Breast epithelium (tissue), 4 donors: ENCODE measurements at places on chromosomes 11 and 22.

- DNase-seq, result no peak
Observed at GRCh38 chr11:66338276-66339161, 2.3 kb upstream of the RIN1 start.

DNA sequence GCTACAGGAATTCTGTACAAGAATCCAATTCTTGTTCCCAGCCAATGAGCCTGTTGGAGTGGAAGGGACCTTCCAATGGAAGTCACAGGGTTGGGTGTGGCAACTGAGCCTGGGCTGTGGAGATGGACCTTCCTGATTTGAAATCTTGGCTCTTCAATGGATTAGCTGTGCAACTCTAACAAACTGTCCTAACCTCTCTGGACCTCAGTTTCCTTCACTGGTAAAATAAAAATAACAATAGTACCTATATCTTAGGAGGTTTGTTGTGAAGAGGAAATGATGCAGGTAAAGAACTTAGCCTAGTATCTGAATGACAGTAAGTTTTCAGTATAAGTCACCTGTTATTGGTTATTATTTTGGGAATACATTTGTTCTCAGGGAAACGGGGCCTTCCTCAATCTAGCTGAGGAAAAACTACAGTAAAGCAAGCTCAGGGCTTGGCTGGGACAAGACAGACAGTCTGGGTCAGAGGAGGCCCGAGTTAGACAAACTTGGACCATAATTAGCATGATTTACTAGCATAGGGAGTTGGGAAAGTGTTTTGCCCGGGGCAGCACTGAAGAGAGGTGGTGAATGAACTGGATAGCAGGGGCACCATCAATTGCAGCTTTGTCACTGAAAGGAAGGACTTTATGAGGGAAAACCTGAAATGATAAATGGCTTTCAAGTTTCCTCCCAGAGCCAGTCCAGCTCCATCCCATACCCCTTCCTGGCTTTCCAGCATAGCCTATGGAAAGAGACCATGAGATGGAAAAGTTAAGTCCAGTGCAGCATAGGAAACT lies 13.7 kb downstream of the ELF5 start:
- DNase-seq, result no peak

DNA sequence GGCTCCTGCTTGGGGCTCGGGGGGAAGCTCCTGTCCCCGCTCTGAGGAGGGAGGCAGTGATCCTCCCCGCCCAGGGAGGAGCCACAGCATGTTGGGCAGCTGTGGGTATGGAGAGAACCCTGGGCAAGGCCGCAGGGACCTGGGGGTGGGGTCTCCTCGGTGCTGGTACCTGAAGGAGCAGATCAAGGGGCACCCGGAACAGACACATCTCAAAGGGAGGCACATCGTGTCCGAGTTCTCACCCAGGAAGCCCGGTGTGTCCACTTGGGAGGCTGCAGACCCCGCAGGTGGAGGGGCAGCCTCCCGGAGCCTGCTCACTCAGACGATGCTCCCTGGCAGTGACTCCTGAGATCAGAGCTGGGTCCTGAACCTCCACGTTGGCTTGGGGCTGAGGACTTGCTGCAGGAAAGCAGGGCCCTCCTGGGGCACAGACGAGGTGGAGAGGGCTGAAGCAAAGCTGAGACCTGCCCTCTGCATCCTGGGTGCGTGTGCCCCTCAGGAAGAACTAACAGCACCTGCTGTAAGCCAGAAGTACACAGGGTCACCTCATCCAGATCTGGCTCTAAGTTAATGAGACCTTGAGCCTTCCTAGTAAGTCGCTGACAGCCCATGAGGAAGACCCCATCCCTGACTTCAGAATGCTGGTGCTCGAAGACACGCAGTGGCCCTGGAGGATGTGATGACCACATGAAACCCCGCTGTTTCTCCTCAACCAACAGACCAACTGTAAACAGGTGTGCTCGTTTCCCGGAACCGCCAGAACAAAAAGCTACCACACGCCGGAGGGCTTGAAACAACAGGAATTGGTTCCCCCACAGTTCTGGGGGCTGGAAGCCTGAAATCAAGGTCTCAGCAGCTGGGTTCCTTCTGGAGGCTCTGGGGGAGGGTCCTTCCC lies 5.9 kb upstream of the OSBPL5 start:
- DNase-seq, result no peak

GRCh38 chr11:103892603-103893002 lies 143.8 kb upstream of the DDI1 start:
- no peak for DNase-seq

DNA sequence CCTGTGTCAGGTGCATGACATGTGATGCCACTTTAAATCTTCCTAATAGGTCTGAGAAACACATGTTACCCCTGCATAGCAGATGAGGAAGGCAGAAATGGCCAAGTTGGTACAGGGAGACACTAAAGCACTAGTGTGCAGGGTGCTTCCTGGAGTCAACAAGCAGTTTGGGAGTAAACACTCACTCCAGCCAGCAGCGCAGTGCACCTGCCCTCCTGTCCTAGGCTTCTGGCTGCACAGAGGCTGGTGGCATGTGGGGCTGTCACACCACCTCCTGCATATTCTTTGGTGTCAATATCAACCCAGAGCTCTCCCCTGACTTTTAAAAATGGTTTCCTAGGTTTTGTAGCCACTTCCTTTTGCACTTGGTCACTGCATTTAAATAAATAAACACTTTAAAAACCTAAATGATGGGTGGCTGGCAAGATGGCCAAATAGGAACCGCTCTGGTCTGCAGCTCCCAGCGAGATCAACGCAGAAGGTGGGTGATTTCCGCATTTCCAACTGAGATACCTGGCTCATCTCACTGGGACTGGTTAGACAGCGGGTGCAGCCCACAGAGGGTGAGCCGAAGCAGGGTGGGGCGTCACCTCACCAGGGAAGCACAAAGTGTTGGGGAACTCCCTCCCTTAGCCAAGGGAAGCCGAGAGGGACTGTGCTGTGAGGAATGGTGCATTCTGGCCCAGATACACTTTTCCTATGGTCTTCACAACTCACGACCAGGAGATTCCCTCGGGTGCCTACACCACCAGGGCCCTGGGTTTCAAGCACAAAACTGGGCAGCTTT lies 33.5 kb downstream of the GAB4 start:
- DNase-seq, result no peak

DNA sequence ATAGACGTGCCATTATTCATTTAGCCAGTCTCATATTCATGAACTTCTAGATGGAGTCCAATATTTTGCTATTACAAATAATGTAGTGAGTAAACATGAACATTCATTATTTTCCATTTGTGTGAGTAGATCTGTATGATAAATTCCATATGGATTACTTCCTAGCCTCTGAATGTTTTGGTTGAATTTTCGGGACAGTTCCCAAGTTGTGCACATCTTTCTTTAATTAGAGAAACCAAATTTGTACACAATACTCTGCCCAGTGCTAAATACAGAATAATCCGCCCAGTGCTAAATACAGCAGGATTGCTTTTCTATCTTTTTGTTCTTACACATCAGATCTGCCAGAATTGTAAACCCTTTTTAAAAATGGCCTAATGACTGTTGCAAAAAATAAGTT lies 17.1 kb upstream of the APLP2 start:
- DNase-seq, result no peak

DNA sequence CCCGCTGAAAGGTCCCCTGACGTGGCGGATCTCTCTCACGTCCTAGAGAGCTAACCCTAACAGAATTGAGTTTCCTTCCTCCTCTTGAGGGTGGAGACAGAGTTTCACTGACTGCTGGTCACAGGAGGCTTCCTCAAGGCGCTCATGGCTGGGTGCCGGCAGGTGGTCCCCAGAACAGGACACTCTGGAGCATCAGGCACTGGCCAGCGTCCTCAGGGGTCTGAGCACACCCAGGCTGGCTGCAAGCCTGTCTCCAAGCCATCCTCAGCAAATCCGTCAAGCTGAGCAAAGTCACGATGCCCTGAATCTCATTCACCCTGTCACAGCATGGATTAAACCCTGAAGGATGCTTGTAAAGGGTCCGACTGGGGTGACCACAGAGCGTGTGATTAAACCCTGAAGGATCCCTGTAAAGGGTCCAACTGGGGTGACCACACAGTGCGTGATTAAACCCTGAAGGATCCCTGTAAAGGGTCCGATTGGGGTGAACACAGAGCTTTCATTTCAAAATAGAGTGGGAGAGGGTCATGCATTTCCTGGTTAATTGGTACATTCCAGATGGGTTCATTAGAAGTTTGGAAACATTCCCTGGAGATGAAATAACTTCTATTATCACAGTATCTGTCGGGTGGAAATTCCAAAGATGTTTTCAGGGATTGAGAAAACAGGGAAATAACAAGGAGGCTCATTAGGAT lies 473.0 kb downstream of the BRD1 start:
- no peak for DNase-seq

DNA sequence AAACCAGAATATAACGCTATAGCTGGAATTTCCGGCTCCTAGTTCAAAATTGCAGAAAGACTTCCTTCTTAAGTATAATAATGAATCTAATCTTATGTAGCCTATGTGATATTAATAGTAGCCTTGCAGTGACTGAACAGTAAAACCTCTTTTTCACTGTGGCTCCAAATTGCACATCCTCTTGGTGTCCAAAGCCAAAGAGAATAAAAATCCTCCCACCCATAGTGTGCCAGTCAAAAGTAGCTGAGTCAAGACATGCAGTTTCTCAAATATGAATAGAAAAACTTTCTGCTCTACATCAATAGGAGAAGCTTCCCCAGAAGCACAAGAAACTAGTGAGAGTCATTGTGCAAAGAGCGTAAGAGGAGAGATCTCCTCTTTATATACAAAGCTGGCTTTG lies 76.0 kb upstream of the PICALM start:
- no peak for DNase-seq

DNA sequence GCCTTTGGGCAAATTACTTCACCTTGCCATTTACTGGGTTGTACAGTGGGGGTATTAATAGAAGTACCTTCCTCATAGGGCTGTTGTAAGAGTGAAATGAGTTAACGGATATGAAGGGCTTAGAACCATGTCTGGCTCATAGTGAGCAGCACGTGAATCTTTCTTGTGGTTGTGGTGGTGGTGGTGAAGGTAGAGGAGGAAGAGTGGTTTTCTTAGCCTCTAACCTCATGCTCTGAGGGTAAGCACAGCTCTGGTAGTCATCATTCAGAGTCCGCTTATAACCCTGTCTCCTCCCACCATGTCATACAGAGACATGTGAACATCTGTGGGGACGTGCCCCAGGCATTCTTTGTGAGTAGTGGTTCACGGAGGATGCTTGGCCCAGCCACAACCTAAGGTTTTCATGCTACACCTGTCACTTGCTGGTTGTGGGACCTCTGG lies 43.6 kb downstream of the TEAD1 start:
- DNase-seq, result no peak
